ENCODE measurements at places on chromosomes 2 and 18.

DNA sequence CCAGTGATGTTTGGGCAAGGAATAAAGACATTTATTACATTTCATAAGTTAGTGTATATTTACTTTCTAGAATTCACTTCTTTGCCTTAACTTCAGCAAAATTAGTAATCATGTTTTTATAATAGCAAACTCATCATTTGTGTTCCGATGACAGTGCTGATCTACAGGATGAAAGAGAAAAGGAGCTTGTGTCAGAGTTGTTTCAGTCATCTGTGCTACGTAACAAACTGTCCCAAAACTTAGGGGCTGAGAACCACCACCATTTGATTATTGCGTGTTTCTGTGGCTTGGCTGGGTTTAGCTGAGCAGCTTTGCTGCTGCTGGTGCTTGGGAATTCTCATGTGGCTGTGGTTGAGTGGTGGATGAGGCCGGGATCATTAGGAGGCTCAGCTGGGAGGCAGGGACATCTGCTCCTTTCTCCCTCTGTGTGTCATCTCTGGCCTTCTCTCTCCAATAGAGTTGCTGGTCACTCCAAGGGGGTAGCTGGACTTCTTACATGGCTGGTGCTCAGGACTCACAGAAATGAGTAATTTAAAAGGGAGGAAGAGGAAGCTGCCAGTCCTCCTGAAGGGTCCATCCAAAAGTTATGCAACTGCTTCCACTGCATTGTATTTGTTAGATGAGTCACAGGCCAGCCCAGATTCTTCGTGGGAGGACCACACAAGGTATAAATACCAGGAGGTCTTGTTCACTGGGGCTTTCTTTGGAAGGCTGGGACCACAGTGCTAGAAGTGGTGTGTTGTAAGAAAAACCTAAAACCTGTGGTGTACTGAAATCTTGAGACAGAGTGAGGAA is 43.4 kb upstream of the HAAO start:
- no peak for DNase-seq

DNA sequence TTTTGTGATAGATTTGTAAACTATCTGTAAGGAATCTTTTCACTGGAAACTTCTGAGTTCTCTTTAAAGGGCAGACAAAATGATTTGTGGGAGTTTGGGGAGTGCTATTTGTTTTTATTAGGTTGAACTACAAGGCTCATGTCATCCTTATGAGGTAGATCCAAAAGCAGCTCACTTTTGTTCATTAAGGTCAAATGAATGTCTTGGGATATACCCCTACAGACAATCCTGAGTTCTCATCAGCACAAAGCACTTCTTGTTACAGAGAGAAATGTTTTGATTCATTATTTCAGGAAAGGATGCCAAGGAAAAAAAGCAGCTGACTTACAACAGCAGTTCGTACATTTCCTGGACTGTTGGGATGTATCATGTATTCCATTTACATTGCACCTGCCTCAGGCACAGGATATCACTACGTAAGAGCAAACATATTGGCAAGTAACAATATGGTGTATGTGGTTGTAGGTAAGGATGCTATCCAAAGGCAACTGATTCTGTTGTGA is 68.9 kb downstream of the DCC start:
- DNase-seq, result no peak

GRCh38 chr2:158457826-158458616 is 1.3 kb downstream of the PKP4 start:
- DNase-seq, result no peak

- peak; percentile 56 for DNase-seq
Measured at GRCh38 chr18:45690975-45691815, 32.8 kb upstream of the SLC14A1 start.

- no peak for DNase-seq
Measured at GRCh38 chr2:9638532-9638931, 7.7 kb upstream of the YWHAQ start.

Measured in D721Med (cell line).